HS-27A (cell line): ENCODE measurements at places on chromosomes 5 and 9.

DNA sequence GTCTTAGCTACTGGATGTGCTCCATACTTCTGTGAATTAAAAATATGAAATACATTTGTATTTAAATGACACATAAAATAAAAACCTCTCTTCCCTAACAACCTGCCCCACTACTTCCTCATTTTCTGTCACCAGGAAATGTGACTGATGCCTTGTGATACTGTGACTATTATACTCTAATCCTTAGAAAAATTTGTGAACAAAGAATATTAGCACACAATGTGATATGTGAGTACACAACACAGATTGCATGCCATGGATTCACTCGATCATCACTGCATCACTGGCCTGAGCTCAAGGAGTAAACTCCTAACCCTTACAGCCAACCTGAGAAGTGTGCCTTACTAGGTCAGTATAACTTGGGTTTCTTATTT lies 281.0 kb downstream of the EFNA5 start:
- no peak for DNase-seq

GRCh38 chr5:127834094-127834531 lies 130.9 kb downstream of the CCDC192 start:
- no peak for DNase-seq

DNA sequence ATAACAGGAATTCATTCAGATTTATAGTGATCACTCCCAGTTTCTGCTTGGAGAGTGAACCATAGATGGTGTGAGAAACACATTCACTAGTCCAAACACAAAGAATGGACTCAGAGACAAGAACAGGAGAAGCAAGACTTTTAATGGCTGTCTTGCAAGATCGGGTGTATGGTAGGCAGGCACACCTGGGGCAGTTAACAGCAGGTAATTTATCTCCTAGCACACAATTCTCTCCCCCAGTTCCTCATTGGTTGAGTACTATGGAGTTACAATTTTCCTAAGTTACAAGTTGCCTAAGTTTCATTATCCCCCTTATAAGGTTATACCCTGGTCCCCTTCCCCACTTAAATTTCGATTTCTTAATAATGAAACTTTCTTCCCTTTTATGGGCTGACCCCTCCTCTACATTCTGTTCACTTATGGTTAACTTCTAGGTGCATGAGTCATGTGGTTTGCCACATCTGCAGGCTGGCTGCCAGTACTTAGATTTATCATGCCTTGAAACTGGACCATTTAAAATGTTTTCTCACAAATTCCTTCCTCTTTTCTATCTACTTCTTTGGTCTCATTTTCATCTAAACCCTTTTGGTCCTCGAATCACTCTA lies 623.3 kb downstream of the HINT1 start:
- DNase-seq: no peak

GRCh38 chr5:38783011-38783561 lies 62.7 kb upstream of the OSMR start:
- peak; percentile 92 for DNase-seq
